ENCODE measurements at places on chromosomes 13 and 19.

GRCh38 chr13:102452836-102453235 lies 51.0 kb upstream of the FGF14 start:
- no peak for DNase-seq

DNA sequence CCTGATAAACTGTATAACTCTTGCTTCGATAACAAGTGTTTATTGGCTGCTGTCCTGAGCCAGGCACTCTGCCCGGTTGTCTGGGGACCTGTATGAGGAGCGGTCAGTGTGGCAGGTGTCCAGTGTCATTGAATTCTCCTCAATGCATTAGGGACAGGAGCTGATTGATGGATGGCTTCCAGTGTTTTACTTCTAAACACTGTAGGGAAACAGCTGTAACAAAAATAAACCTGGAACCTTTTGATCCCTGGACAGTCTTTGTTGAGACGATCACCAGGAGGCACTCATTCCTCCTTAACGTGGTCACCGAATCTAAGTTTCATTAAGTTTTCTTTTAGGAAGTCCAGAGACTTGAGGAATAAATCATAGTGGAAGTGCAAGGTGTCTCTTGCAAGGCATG lies 17.9 kb downstream of the UBAC2 start:
- DNase-seq, result no peak

DNA sequence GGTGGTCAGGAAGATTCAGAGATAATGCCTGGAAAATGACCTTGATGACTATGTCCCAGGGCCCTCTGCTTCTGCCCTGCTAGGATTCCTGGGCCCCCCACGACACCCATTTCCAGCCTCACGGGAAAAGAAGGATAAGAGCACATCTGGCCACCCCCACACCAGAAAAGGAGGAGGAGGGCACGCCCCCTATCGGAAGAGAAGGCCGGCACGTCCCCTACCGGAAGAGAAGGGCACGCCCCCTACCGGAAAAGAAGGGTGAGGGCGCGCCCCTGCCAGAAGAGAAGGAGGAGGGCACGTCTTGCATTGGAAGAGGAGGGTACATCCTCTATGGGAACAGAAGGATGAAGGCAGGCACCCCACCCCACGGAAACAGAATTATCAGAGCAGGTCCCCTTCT lies 84.3 kb downstream of the IER2 start:
- no peak for DNase-seq

GRCh38 chr19:51687791-51688670 lies 5.1 kb upstream of the SPACA6 start:
- peak; percentile 64 for DNase-seq
